ENCODE measurements at places on chromosomes 6 and 20.

DNA sequence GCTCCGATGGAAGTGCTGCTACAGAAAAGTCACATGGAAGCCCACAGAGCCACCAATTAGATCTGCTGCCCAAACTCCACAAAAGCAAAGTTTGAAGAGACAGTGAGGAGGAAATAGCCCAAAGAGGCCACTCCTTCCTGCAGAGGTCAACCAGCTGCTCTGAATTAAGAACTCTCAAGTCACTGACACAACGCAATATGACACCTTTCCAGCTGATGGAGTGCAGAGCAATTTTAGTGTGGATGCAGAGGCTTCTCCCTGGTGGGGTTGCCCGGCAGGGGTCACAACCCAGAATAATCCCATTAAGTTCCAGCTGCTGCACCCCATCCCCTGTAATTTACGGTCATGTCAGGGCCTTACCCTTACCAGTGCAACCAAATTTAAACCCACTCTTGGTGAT lies 361.9 kb upstream of the JARID2 start:
- DNase-seq, result no peak

- no peak for DNase-seq
These were observed 124.0 kb upstream of the CARMIL1 start for GRCh38 chr6:25155211-25155610.

DNA sequence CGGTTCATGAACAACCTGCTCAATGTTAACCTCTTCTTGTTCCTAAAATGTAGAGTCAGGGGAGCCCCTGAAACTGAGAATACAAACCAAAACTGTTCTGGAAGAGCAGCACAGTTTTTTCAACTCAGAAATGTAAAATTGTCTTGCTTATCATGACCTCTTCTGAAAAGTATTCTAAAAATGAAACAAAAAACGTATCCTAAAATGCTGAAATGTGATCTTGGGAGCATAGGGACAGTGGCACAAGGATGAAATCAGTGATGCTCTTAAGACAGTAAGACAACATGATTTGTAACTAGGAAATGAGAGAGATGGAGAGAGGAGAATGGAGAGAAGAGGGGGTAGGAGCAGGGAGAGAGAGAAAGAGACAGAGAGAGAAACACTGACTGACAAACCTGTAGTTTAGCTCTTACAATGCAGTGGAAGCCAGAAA lies 27.5 kb downstream of the NCOA7 start:
- DNase-seq, result no peak

GRCh38 chr6:128507337-128508310 lies 12.8 kb downstream of the PTPRK start:
- DNase-seq, result no peak

DNA sequence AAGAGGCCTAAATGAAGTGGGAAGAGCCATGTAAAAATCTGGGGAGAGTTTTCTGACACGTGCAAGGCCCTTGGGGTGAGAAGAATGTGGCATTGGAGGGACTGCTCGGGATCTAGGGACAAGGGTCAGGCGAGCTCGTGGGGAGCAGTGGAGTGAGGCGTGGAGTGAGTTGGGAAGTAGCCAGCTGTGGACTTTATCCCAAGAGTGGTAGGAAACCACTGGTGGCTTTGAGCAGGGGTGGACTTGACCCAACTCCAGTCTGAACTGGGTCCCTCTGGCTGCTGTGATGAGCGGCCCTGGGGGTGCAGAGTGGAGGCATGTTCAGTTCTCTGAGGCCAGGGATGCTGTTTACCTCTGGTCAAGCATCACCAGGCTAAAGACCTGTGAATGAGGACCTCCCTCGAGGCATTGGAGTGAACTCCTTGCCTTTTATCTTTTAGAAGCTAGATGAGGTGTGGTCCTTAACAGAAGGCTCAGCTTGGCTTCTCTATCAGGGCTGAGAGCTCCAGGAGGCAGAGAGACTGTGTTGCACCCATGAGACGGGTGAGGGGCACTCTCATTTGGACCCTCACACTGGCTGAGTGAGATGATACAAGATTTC lies 20.6 kb downstream of the SLC22A1 start:
- no peak for DNase-seq

GRCh38 chr6:30821862-30822784 lies 62.2 kb upstream of the DDR1 start:
- no peak for DNase-seq

DNA sequence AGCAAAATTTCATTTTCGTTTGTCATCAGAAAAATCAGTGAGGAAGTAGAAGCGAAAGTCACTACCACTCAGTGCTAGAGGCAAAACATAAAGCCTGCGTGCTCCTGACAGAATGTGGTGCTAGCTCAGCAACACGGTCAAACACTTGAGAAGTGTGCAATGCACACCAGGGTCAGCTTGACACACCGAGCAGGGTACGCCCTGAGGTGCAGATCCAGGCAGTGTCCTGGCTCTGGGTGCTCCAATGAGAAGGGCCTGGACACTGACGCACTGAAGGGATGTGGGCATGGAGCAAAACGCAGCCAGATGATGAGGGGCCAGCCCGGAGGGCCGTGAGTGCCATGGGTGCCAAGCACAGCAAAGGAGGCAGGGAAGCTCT lies 5.9 kb downstream of the RNASET2 start:
- no peak for DNase-seq

DNA sequence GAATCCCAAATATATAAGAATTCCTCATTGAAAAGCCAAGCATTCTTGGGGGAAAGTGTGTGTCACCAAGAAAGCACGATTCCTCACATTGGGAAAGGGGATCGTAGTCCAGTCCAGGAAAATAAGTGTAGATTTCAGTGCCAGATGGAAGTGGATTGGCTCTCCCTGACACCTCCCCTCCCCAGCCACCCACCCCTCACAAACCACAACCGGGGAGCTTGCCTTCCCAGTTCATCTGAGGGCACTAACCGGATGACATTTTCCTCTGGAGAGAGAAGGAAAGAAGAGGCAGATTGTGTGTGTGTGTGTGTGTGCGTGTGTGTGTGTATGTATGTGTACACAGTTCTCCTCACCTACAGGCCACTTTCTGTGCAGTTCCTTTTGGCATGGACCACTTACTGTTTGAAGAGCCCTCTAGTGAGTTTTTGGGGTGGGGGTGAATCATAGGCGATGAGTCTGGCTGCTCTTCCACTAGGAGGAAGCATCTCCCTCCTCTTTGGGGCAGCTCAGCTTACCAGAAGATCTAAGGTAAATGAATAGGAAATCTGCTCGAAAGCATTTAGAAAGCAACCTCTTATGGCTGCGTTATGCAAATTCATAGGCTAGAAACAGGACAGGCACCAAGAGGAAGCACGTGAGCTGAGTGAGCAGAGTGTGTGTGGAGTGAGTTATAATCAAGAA lies 20.8 kb downstream of the DAAM2 start:
- no peak for DNase-seq

DNA sequence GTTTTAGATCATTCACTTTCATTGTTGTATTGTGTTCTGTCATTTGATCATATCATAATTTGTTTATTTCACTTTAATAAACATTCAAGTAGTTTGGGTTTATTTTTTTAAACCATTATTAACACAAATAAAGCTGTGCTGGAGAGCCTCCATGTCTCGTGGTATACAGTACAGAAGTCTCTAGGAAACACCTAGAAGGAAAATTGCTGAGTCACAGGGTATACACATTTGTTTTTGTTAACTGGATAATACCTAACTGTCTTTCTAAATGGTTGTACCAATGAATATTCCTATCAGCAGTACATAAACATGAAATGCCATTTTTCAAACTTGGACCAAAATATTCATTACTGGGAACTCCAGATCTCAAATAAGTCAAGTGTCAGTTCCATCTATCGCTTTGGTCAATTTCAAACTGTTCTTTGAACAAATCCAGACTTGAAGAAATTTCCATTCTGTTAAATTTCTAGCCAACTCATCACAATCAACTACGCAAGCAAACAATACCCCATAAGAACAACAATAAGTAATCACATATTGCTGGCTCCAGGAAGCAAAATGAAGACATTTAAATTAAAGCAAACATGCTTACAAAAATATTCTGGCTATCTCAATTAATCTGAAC lies 138.1 kb downstream of the ATXN1 start:
- no peak for DNase-seq

- no peak for DNase-seq
These were observed 32.8 kb upstream of the SSTR4 start for GRCh38 chr20:23002276-23002675.

DNA sequence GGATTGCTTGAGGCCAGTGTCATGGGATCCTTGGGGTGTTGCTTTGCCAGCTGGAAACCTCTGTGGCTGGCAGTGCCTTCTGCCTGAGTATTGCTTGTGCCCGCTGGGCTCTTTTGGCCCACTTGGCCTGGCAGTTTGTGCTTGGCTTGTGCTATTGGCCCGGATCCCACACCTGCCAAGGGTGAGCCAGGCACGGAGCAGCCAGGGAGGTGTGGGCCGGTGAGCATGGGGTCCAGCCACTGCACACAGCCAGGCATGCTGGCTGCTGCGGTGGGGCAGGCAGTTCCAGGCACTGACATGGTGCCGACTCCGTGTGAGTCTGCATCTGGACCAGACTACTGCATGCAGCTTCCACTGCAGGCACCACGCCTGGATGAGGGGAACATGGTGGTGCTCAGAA lies 62.5 kb upstream of the SYNCRIP start:
- no peak for DNase-seq

All from cerebellar nuclear complex (tissue), 1 donor.